IPS-NIHi11 (cell line): ENCODE measurements at places on chromosomes 5 and 9.

- DNase-seq, result no peak
These were observed 7.2 kb downstream of the HSDL2 start for GRCh38 chr9:112387115-112387514.

- DNase-seq, result peak; percentile 77
These were observed 33.6 kb upstream of the GLIPR2 start for GRCh38 chr9:36102742-36103495.

DNA sequence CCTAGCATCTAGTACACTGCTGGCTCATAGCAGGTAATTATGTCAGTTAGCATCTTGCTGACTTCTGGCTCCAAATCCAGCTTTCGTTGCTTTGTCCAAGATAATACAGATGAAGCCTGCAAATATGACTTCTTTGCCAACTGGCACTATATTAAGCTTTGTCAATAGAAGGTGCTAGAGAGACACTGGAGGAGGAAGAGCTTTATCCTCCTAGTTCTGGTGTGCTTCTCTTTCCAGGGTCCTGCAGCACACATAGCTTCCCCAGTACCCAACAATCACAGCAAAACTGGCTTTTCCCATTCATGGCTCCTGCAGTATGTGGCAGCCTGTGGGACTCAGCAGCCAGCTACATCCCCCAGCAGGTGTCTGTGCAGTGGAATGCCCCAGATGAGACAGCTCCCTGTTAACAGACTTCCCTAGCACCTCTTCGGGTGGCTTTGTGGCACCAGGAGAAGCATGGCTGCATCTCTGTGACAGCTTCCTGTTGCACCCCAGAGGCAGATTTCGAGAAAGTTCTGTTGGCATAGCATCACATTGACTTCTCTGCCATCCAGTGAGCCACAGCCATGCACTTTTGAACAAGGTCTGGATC lies 147.8 kb downstream of the OXCT1 start:
- DNase-seq, result no peak

DNA sequence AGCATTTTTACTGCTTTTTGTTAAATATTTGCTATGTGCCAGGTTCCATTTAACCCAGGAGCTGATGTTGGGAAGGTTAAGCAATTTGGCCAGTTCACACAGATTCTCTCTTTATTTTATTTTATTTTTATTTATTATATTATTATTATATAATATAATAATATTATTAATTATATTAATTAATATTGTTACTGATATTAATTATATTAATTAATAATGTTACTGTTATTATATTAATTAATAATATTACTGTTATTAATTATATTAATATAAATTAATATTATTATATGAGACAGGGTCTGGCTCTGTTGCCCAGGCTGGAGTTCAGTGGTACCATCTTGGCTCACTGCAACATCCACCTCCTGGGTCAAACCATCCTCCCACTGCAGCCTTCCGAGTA lies 593.0 kb upstream of the SGCD start:
- no peak for DNase-seq

DNA sequence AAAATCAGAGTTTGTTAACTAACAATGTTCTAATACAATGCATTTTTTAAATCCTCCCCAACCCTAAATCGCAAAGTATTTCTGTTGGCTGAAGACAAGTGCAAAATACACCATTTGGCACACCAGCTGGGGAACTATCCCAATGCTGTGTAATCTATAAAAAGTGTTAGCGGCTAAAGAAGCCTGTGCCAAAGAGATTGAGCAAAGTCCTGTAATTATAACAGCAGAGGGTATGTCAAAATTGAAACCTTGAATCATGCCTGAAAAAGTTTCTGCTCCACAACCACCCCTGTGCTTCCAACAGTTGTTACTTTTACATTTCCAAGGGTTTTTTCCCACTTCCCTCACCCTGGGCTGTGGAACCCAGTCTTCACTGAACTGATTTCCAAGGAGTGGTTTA lies 83.1 kb upstream of the PLPP6 start:
- no peak for DNase-seq

GRCh38 chr9:116673375-116673774 lies 13.7 kb upstream of the TRIM32 start:
- DNase-seq, result no peak

DNA sequence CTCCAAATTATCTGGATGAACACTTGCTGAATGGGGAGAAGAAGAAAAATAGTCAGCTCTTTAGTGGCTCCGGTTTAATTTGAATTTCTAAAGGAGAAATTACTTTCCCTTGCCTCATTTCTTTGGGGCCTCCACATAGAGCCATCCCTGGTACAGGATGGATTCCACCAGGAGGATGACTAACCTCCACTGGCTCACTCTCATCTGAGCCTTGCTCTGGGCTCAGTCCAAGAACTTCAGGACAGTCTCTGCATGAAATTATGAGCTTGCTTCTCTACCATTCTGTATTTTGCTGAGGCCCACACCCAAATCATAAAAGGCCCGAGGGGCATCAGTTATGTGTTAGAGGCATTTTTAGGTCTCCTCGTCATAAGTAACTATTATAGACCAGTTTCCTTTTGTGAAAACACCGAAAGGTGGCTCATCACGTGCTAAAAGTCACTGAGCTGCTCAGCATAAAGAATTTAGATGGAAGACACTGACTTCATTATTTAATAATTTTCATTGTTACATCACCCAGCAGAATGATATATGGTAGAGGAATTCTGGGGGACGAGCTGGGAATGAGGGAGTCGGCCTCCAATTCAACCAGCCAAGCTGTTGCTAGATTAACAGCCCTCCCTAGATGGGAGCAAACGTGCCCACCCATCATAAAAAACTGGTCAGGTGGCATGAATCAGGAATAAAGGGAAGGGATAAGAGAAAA lies 222.1 kb downstream of the TARS1 start:
- no peak for DNase-seq

- DNase-seq, result no peak
These were observed 124.9 kb upstream of the C6 start for GRCh38 chr5:41338136-41338675.

DNA sequence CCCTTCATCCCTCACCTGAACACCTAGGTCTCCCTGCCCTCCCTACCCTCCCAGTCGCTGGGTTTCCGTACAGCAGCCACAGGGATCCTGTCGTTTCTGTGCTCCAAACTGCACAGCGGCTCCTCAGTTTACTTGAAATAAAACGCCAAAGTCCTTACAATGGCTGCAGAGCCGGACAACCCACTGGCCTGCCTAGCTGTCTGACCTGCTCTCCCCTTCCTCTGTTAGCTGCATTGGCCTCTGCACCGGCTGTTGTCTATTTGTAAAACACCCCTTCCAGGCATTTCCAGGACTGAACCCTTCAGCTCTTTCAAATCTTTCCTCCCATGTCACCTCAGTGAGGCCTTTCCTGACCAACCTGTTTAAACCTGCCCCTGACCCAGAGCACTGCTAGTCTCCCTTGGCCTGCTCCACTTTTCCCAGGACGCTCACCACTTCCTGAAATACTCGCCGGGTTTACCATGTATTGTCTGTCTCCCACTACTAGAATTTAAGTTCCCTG lies 9.1 kb upstream of the MGAT1 start:
- DNase-seq, result no peak

- DNase-seq, result peak; percentile 68
These were observed 11.2 kb downstream of the MSANTD3 start for GRCh38 chr9:100437860-100438805.

DNA sequence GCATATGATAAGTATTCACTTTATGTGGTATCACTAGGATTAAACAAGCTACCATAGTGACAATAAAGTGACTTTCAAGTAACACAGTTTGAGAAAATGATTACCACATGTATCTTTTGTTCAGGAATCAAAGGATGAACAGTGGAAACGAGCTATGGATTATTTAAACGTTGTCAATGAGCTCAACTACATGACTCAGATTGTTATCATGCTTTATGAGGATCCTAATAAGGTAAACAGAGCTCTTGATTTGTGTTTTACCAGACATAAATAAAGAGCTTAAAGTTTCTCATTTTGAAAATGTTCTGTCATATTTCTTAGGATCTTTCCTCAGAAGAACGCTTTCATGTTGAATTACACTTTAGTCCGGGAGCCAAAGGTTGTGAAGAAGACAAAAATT lies 57.4 kb downstream of the PPIP5K2 start:
- no peak for DNase-seq

DNA sequence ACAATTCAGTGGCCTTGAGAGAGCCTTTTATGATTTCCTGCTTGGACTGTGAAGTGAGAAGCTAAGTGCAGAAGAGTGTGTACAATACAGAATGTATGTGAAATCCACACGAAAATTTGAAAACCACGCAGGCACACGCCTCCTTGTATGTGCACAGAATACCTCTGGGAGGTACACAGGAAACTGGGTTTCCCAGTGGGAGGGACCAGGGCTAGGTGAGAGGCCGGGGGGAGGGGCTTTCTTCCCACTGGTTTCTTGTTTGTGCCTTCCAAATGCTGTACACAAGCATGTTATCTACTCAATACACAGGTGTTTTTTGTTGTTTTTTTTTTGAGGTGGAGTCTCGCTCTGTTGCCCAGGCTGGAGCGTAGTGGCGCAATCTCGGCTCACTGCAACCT lies 16.1 kb downstream of the C9orf50 start:
- DNase-seq, result no peak

- DNase-seq, result no peak
These were observed 196.9 kb upstream of the PUM3 start for GRCh38 chr9:3040761-3041160.

DNA sequence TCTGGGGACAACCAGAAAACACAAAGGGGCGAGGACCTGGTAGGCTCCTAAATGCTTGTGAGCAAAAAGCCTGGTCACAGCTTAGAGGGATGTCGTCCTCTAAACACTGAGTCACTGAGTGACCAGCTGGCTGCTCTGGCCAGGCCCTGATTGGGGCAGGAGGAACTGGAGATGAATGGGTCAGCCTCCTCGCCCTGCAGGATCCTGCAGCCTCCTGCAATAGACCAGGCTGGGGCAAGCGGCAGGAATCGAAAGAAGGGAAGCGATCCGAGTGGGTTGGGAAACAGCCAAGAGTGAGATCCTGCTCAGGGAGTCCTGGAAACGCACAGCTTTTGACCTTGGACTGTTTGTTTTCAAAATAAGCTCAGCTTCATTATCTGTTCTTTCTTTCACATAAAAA lies 34.1 kb upstream of the MSX2 start:
- peak; percentile 31 for DNase-seq

GRCh38 chr5:5708367-5708919 lies 286.0 kb downstream of the ICE1 start:
- DNase-seq, result no peak

GRCh38 chr9:98342098-98342819 lies 86.8 kb upstream of the TBC1D2 start:
- DNase-seq, result no peak

- no peak for DNase-seq
These were observed 416.0 kb upstream of the IRX2 start for GRCh38 chr5:3167473-3167872.

DNA sequence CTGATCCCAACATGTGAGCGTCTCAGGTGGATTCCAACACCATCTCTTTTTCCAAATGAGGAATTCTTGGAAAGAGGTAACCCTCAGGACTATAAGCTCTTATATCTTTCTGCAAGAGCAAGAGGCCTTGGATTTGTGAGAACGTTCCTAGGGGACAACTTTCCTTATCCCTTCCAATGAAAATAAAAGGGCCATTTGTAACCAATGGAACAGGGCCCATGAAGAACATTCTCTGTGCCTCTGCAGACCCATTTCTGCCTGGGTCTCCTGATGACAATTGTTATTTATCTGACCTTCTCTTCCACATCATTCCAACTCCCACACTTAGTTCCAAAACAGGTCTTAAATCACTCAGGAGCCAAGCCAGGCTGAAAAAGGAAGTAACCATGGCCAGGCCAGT lies 202.6 kb downstream of the ZNF462 start:
- no peak for DNase-seq

GRCh38 chr5:35794328-35794619 lies 62.4 kb upstream of the IL7R start:
- no peak for DNase-seq

- DNase-seq, result no peak
These were observed 16.8 kb downstream of the GNAQ start for GRCh38 chr9:78014776-78015175.

DNA sequence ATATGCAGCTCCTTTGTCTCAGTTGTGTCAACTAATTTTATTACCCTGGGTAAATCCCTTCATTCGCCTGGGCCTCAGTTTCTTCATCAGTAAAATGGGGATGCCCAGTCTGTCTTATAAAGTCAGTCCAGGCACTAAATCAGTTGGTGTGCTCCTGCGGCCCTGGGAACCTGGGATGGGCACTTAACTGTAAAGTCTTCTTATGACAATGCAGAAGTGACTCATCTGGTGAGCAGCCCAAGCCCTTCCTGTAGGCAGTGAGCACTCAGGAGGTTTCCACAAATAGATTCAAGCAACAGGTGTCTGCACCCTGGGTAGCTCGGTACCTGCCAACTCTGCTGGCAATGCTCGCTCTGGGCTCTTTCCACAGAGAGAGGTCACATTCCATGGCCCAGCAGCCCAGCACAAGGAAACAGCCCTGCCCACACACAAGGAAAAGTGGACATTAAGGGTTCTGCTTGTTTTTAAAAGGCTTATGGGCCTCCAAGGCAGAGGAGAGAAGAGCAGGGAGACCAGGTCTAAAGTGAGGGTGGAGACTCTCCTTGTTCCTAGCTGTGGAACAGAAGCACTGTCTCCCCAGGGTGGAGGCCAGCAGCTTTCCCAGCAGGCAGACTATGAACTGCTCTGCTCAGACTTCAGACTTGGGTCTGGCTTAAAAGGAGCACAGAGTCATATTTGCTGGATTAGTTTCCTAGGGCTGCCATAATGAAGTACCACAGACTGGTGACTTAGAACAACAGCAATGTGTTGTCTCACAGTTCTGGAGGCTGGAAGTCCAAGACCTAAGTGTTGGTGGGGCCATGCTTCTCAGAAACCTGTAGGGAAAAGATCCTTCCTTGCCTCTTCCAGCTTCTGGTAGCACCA lies 89.7 kb upstream of the ADRA1B start:
- DNase-seq, result peak; percentile 47

GRCh38 chr5:77066823-77067442 lies 20.2 kb downstream of the ZBED3 start:
- DNase-seq, result no peak

- no peak for DNase-seq
These were observed 6.5 kb downstream of the FAM240B start for GRCh38 chr9:38713426-38713825.

DNA sequence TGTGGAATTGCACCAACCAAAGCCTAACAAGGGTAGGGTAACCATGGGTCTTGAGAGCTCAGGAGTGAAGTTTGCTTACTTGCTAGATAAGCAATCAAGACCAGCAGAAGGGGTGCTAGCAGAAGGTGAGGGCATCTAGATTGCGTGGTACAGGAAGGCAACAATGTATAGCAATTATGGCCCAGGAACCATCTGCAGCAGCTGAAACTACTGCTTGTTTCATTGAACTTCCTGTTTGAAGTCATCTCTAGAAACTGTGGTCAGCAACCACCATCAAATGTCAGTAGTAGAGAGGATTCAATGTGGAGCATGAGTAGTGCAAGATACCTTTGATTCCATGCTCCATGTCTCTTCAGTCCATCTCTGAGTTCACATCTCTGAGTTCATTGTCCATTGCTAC lies 462.1 kb upstream of the GRAMD2B start:
- DNase-seq, result no peak

GRCh38 chr9:3746296-3747275 lies 220.8 kb upstream of the RFX3 start:
- DNase-seq, result no peak

GRCh38 chr5:116371431-116371830 lies 203.2 kb downstream of the SEMA6A start:
- DNase-seq, result no peak

- no peak for DNase-seq
These were observed 86.6 kb upstream of the EQTN start for GRCh38 chr9:27383524-27383923.

- no peak for DNase-seq
These were observed 83.9 kb downstream of the GOLPH3 start for GRCh38 chr5:32090026-32090754.

- peak; percentile 34 for DNase-seq
These were observed 111.6 kb downstream of the GALNT10 start for GRCh38 chr5:154302161-154302560.

GRCh38 chr5:171990713-171991015 lies 15.8 kb downstream of the FBXW11 start:
- DNase-seq, result no peak
